ENCODE measurements at places on chromosomes 4 and X.
A peak's percentile ranks its signal among the peaks of the same experiment; 100 is the strongest.

GRCh38 chrX:11113731-11114130 is 2.6 kb downstream of the HCCS start:
- no peak for DNase-seq

GRCh38 chrX:104695593-104695992 is 129.6 kb downstream of the IL1RAPL2 start:
- no peak for DNase-seq

DNA sequence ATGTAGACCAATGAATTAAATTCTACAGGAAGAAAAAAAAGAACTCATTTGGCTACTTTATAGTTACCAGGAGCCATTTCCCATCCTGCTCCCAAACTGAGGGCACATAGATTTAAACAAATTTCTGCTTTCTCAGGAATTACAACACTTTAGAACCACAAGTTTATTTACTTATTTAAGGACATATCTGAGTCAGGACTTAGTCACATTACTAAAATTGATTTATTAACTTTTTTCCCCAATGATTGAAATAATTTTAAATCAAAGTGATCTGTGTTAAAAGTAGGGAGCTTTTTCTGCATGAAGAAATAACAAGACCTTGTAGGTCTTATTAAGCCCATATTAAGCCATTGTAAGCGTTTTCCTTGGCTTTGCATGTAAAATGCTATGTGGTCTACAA is 291.0 kb upstream of the HAND2 start:
- DNase-seq: no peak

GRCh38 chr4:150318971-150319370 is 240.7 kb downstream of the DCLK2 start:
- no peak for DNase-seq

GRCh38 chrX:149949743-149950436 is 11.6 kb upstream of the EOLA2 start:
- no peak for DNase-seq

DNA sequence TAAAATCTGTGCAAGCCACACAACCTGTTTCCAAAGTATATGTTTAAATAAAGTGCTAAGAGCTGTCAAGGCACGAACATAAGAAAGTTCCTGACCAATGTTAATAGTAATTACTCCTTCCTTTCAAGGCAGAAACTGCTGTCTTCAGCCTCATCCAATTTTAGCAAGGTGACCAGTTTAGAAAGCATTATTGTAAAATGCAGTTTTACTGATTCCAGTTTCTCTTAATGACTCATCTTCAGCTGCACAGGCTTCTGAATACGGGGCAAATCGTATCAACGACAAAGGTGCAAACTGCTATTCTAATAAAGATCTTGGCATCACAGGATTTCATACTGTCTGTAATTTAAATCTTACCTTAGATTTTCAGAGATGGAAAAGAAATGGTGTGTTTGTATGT is 87.5 kb downstream of the PPP3CA start:
- no peak for DNase-seq

GRCh38 chrX:70279081-70279480 is 2.9 kb upstream of the RAB41 start:
- no peak for DNase-seq

- no peak for DNase-seq
Observed at GRCh38 chr4:53478671-53479456, 101.4 kb downstream of the FIP1L1 start.

DNA sequence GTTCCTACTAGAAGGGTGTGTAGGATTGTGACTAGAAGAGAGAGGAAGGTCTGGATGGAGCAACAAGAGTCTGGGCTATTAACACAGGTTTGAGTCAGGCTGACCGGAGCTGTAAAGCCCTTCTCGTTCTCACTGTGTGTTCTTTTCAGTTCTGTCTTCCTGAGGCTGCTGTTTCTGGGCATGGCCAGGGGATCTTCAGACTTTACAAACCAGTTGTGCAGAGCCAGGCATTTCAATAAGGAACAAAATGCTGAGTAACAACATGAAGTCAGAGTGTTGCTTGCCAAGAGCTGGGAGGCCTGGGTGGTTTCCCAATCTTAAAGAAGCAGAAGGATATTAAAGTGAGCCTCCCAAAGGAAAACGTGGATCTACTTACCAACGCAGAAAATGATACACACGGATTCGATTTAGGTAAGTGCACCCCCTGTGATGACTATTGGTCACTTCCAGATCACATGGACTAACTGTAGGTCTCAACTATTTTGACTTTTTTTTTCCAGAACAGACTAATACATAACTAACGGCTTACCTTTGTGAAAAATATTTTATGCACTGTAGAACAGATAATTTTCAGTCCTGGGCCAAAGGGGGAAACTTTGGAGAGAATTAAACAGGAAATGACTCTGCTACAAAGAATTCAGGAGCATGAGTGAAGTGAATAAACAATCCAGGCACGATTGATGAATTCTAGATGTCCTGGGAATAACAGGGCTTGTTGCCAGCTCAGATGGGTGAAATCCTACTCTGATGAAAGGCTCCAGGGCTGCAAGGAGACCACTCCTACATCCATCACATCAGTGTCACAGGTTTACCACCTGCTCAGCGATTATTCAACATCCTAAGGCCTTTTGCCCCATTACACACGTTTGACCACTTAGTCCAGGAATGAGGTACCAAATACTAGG is 94.5 kb downstream of the ANXA3 start:
- DNase-seq: peak; percentile 34

GRCh38 chr4:56058555-56058954 is 109.8 kb downstream of the CEP135 start:
- no peak for DNase-seq

- no peak for DNase-seq
Observed at GRCh38 chr4:1379801-1380331, 26.4 kb downstream of the NKX1-1 start.

GRCh38 chrX:70168238-70169188 is 8.8 kb upstream of the DGAT2L6 start:
- DNase-seq: peak; percentile 2

DNA sequence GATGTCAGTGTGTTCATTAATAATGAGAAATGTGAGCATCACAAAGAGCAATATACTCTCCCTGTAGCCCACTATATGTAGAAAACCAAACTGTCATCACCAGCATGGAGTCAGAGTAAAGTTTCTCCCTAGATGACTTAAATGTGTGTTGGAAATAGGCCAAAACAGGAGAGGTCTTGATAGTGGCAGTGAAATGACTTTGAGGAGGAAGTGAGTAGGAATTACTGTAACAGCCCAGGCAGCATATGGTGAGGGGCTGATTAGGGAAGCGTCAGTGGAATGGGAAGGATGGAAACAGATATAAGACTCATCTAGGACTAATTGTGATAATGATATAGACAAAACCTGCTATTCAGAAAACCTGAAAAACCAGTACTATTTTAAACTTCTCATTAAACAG is 83.9 kb downstream of the ATXN3L start:
- DNase-seq: no peak

- DNase-seq: no peak
Observed at GRCh38 chr4:25182937-25183336, 22.7 kb upstream of the SEPSECS start.

DNA sequence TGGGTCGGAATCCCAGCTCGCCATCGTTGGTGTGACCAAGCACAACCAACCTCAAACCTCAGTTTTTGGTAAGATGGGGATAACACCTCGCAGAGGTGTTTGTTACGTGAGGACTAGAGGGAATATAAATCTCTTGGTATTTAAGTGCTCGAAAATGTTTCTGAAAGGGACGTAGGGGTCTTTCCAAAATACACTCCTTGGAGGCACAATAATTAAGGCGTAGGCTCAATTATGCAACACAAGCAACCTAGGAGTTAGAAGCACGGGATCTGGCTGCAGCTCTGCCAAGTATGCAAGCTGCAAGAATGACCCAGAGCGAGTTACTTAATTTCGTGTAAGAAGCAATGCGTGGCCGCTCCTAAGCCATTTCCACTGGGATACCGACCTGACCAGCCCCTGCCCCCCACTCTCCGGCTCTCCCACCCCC is 552 bp downstream of the ADH5 start:
- peak; percentile 78 for DNase-seq

- DNase-seq: no peak
Observed at GRCh38 chr4:10201381-10202223, 85.0 kb upstream of the WDR1 start.

DNA sequence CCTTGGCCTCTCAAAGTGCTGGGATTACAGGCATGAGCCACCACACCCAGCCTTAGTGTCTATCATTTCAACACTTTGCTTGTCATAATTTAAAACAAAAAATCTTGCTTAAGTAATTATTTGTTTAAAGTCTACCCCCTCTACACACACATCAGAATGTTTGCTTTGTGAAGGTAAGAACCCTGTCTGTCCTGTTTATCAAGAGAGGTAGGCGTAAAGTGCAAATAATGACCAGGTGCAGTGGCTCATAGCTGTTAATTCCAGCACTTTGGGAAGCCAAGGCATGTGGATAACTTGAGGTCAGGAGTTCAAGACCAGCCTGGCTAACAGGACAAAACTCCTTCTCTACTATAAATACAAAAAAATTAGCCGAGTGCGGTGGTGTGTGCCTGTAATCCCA is 326.7 kb upstream of the CLNK start:
- no peak for DNase-seq

GRCh38 chr4:168773388-168774195 is 236.5 kb downstream of the CBR4 start:
- no peak for DNase-seq

DNA sequence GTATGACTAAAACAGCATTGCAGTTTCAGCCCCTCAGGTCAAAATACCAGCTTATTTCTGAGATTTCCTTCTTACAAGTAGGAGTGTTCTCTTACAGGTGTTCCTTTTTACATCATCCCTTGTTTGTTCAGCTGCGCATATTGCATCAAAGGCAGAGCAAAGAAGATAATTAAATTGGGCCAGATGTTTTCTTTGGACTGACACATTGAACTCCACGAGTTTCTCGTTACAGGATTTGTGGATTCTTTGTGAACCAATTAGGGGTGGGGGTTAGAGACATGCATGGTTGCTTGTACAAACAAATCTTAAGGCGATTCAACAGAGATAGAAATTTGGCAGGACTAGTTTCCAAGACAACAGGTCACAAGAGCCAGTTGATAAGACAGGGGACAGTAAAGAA is 95.7 kb downstream of the SPANXN4 start:
- DNase-seq: no peak

- DNase-seq: no peak
Observed at GRCh38 chr4:41022116-41022515, 192.2 kb downstream of the APBB2 start.

- no peak for DNase-seq
Observed at GRCh38 chr4:100017637-100018310, 67.7 kb upstream of the H2AZ1 start.

GRCh38 chrX:70257423-70258288 is 2.3 kb downstream of the P2RY4 start:
- DNase-seq: no peak

GRCh38 chr4:45099471-45099870 is 373.1 kb upstream of the GNPDA2 start:
- no peak for DNase-seq

GRCh38 chr4:7367406-7367805 is 67.3 kb downstream of the PSAPL1 start:
- DNase-seq: no peak

- no peak for DNase-seq
Observed at GRCh38 chrX:81201071-81201470, 642 bp downstream of the HMGN5 start.

- no peak for DNase-seq
Observed at GRCh38 chr4:75235359-75235951, 278.7 kb downstream of the RCHY1 start.

- DNase-seq: no peak
Observed at GRCh38 chr4:71828470-71828869, 44.6 kb upstream of the GC start.

DNA sequence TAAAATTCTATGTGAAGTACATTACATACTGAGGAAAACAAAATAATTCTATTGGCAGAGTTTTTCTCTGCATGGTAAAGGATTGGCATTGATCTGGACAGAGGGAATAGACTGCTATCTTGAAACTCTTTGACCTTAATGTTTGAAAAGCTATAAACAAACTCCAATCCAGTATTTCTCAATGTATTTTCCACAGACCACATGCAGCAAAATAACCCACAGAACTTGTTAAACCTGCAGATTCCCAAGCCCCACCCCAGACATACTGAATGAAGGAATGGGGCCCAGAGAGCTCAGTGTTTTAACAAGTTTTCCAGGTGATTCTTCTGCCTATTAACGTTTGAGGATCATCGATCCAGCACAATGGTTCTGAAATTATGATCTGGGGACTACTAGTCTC is 15.7 kb downstream of the RNF128 start:
- no peak for DNase-seq

DNA sequence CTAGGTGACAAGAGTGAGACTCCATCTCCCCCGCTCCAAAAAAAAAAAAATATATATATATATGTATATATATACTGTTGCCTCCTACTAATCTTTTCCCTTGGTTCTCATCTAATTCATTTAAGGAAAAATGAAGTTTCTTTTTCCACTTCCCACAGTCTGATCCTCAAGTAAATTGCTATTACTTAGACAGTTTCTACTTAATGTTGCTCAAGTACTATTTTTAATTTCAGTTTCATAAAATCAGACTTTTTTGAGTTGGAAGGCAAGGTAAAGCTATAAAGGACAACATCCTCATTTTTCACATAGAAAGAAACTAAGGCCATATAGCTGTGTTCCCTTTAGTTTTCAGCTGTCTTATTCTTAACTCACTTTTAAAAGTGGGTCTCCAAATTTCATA is 5.8 kb downstream of the RXFP1 start:
- no peak for DNase-seq

GRCh38 chr4:113636438-113636818 is 125.1 kb downstream of the CAMK2D start:
- no peak for DNase-seq

- no peak for DNase-seq
Observed at GRCh38 chr4:182126096-182126495, 117.1 kb upstream of the TENM3 start.

DNA sequence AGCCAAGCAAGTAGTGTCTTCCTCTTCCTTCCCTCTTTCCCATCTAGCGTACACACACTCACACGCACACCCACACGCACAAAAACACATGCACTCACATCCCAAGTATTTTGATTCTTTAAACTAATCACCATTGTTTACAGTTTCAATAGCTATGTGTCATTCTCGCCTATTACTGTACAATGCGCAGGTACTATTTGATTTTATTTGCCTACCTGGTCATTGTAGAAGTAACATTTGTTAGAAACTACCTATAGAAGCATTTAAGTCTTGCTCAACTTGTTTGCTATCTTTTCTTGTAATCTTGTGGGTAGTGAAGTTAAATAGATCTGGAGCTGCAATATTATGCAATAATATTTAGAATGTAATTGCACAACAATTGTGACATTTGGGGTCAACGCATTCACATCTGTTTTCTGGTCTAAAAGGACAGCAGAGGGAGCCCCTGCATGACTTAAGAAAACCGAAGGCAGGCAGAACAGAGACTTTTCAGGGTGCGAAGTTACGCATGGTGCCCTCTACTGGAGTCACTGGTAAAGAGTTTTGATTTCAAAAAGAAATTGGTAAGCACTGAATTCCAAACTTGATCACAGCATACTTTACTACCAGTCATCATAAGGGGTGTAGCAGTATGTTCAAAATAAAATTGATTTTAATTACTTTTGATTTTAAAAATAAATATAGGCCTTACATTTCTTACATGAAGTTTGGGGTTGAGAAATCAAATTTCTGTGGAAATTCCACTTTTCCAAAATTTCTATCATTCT is 503.3 kb upstream of the FAM241A start:
- DNase-seq: peak; percentile 13

GRCh38 chr4:96955226-96955625 is 1115.3 kb downstream of the PDHA2 start:
- no peak for DNase-seq

Measured in nucleus accumbens (tissue), 56 donors.